ENCODE measurements at places on chromosomes 2 and 18.

- DNase-seq = no peak
Observed at GRCh38 chr18:59707306-59707705, 10.1 kb upstream of the CCBE1 start.

DNA sequence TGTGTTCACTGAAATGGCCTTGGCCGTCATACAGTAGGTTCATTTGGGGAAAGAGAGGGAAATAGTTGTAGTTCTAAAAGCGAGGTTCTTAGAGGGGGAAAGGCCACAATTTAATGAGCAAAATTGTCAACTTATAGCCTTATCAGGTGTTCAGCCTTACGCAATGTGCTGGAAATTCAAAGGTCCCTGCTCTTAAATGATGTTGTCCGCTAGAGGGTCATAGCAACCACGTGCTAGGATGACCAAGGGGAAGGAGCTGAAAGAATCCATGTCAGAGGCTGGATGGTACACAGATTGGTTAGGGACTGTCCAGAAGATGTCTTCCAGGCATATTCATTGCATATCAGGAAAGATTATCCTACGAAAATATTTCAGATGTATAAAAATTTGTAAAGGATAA lies 282.3 kb upstream of the MEX3C start:
- no peak for DNase-seq

DNA sequence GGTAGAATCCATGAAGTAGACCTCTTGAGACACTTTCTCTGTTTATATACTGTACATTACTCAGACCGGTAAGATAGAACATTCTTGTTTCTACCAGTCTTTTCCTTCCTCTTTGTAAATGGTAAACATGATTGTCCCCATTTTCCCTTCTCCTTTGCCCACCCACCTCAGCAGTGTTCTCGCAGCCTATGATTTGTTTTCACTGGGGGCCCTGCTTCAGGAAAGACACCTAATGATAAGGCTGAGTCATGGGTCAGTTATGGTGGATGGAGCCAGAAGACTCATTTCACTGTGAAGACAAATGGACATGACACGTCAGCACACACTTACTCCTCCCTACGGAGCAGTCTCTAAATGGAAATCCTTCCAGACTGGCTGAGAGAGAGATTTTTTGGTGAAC lies 23.7 kb downstream of the CENPO start:
- DNase-seq = no peak

GRCh38 chr18:50797142-50797541 lies 22.7 kb downstream of the MRO start:
- DNase-seq = no peak

GRCh38 chr2:156841321-156841720 lies 405.1 kb downstream of the GPD2 start:
- DNase-seq = no peak

GRCh38 chr2:27082773-27083409 lies 3.7 kb upstream of the KHK start:
- DNase-seq = no peak

DNA sequence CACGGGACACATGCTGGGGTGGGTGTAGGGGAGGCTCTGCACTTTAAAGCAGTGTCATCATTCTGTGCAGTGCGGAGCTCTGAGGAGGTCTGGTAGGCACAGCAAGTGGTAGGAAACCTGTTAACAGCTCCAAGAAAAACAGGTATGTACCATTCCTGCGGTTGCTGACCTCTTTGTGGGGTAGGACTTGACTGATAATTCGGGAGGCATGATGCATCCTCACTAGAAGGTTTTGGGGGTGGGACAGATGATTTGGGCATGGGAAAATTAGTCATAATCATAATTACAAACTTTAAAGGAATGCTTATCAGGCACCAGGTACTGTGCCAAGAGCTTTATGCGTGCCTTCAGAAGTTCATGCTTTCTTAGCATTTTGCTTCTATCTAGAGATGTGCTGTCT lies 9.7 kb downstream of the DOK1 start:
- no peak for DNase-seq

- DNase-seq = no peak
Observed at GRCh38 chr18:28059861-28060260, 117.1 kb downstream of the CDH2 start.

GRCh38 chr2:156896294-156896693 lies 361.2 kb upstream of the GALNT5 start:
- DNase-seq = no peak

DNA sequence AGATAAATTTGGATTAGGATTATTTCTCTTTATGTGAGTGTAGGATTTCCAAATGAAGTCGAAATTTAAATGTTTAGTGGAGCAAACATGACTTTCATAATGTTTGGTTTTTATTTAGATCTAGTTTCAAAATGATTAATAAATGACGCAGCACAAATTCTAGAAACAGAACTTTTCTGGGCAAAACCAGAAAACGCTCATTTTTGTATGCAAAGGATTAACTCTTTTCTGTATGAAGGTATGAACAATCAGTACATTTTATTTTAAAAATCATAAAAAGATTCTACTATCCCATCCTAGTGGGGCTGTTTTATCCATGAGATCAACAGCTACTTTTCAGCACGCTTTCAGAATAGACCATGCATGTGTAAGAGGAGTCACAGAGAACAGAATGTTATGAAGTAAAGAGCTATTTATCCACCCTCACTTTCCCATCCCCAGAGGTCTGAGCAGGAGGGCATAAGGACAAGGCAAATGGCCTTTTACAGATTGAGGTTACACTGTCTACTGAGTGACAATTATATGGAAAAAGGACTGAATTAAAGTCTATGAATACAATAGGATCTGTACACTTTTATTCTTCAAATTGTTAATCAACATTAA lies 270.8 kb downstream of the ZEB2 start:
- DNase-seq = no peak

DNA sequence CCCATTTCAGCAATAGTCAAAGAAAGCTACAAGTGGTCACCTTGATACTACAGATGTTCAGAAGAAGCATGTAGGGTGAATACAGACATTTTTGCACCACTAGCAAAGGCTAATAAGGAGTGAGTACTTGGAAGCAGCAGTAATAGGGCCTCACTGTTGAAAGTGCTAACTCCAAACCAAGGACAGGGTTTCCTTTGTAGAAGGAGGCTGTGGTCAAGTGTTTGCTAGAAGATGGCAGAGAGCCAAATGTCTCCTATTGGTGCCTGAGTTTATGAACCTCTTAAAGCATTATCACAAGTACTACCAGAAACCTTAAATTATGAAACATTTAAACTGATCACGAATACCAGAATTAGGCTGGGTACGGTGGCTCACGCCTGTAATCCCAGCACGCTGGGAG lies 308.1 kb downstream of the ZEB2 start:
- no peak for DNase-seq

- no peak for DNase-seq
Observed at GRCh38 chr2:240725671-240726070, 34.0 kb downstream of the AQP12A start.

- no peak for DNase-seq
Observed at GRCh38 chr18:27823053-27823452, 353.9 kb downstream of the CDH2 start.

GRCh38 chr2:182824767-182825158 lies 41.7 kb downstream of the FRZB start:
- no peak for DNase-seq

DNA sequence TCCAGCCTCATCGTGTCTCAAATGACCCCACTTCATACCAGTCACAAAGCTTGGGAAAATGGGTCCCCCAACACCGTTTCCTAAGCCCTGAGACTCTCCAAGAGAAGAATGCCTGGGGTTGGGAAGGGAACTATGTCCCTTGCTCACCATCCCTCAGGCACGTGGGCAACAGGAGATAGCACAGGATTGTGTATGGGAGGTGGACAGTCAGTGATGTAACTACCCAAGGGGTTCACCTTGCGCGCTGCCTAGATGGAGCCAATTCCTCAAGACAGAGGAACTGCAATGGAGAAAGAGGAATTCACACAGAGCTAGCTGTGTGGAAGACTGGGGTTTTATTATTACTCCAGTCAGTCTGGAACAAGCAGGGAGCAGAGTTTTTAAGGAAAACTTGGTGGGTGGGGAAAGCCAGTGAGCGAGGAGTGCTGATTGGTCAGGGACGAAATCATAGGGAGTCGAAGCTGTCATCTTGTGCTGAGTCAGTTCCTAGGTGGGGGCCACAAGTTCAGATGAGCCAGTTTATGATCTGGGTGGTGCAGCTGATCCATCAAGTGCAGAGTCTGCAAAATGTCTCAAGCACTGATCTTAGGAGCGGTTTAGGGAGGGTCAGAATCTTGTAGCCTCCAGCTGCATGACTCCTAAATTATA lies 13.8 kb upstream of the CXCR1 start:
- no peak for DNase-seq

DNA sequence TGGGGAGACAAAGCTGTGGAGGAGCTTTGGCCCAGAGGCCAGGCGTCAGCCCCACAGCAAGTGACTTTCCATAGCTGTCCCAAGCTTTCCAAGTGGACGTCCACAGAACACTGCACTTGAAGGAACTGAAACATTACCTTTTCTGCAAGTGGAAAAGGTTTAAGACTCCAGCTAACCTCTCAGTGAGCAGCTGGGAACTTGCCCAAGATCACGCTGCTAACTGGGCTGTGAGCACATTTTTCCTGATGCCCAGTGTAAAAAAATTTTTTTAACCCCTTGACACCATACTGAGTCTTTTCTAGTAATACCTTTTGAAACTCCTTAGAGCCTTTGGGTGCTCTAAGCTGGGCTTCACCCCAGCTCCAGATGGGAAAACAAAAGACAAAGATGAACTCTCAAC lies 256.7 kb downstream of the HAUS1 start:
- DNase-seq = no peak

GRCh38 chr18:59986139-59986538 lies 86.3 kb downstream of the PMAIP1 start:
- DNase-seq = no peak

GRCh38 chr2:122525336-122525735 lies 769.9 kb downstream of the TSN start:
- no peak for DNase-seq

Measured in bone marrow (tissue), 2 donors.